Hepatocyte (in vitro differentiated cells): ENCODE measurements at places on chromosomes 6 and 20.

GRCh38 chr6:55524441-55524840, 54.6 kb downstream of the HMGCLL1 start:
- no peak for DNase-seq

DNA sequence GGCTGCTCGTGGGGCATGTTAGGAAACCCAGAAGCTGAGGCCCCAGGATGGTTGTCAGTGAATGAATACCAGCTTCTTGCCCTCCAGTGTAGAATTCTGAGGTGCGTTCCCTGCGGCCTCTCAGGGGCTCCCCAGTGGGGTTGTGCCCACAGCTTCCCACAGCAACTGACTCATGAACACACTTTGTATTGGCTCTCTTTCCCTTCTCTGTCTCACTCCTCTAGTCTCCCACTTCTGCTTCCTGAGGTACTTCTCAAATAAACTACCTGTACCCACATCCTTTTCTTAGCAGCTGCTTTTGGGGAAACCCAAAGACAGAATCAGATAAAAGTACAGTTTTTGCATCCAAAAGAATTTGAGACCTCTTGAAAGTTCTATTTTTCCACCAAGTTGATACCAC, 107.7 kb upstream of the JAG1 start:
- DNase-seq: no peak

DNA sequence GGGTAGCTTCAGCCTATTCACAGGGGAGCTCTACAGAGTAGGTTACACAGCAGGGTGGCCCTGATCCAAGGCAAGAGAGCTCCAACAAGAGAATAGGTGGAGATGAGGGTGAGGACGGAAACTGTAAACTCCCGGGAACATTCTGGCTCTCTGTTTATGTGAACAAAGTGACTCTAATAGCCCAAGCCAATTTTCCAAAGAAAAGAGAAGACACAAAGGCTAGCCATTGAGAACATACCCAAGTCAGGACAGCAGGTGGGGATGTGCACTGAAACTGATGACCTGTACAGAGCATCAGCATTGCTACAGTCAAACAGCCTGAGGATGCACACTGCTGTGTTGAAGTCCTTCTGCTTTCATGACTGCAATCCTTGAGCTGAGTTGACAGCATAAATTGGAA, 136.0 kb upstream of the TOP1 start:
- no peak for DNase-seq

- DNase-seq: no peak
These were observed 21.2 kb downstream of the KIF25 start for GRCh38 chr6:168018664-168019063.

- DNase-seq: no peak
These were observed 99.2 kb upstream of the TMEM181 start for GRCh38 chr6:158460602-158461169.

- no peak for DNase-seq
These were observed 625.5 kb downstream of the CDH26 start for GRCh38 chr20:60583741-60584140.

GRCh38 chr6:114747995-114748625, 405.3 kb upstream of the HS3ST5 start:
- peak; percentile 75 for DNase-seq

- DNase-seq: peak; percentile 77
These were observed at the start of gene SPTLC3 for GRCh38 chr20:13008761-13009681. Gene SPTLC3 (plus strand): TSS chr20:13008972. CDS start chr20:13009268, 296 bp downstream.

DNA sequence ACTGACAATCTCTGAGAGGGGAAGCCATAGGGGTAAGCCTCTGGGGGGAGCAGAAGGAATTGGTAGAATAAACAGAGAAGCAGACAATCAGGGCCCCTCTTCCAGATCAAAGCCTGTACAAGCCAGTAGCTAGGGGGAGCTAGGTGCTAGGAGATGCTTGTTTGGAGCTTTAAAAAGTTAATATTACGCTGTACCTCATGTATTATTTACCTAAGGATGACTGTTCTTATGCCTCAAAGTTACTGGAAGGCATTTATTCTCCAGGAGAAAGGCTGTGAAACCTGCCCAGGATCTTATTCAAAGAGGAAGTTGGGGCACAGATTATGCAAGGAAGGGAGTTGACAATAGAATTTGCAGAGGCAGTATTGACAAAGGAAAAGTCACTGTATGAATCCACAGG, 111.8 kb upstream of the SLC35F1 start:
- peak; percentile 4 for DNase-seq

DNA sequence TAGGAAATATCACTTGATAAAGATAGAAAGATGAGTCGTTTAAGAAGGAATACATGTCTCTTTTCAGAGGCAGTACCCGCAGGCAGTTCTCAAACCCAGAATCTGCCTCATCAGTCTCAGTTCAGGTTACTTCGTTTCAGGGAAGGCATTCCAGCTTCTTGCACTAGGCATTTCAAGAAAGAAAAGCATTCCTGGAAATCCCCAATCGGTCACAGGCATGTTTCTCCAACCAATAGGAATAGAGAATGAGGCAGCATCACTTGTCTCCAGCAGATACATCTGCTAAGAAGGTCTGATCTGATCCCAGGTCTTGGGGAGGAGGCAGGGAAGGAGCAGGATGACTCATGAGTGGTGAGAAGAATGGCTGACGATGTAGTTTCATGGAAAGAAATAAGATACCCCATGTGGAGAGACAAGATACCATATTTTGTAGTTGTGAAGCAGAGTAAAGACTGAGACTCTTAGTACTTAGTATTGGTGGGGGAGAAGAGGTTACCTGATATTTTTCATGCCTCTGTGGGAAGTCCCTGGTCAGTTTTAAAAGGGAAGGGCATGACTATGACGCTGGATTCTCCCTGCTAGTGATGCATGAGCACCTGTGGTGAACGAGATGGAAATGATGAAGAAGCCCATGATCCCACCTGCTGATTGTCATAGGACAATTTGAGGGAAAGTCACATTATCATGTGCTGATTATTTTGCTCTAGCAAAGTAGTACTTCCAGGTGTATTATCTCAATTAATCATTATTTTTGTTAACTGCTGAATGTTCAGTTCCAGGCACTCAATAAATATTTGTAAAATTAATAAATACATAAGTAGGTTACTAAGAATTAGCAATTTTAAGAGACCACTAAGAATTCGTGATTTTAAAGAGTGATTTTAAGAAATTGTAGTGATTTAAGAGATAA, 20.3 kb upstream of the HLA-DRB1 start:
- peak; percentile 95 for DNase-seq

- no peak for DNase-seq
These were observed 14.1 kb upstream of the SPDEF start for GRCh38 chr6:34570066-34570833.

- peak; percentile 56 for DNase-seq
These were observed 45.7 kb downstream of the OR2B2 start for GRCh38 chr6:27866357-27867050.

- no peak for DNase-seq
These were observed 44.3 kb downstream of the TOP1 start for GRCh38 chr20:41072915-41073314.

DNA sequence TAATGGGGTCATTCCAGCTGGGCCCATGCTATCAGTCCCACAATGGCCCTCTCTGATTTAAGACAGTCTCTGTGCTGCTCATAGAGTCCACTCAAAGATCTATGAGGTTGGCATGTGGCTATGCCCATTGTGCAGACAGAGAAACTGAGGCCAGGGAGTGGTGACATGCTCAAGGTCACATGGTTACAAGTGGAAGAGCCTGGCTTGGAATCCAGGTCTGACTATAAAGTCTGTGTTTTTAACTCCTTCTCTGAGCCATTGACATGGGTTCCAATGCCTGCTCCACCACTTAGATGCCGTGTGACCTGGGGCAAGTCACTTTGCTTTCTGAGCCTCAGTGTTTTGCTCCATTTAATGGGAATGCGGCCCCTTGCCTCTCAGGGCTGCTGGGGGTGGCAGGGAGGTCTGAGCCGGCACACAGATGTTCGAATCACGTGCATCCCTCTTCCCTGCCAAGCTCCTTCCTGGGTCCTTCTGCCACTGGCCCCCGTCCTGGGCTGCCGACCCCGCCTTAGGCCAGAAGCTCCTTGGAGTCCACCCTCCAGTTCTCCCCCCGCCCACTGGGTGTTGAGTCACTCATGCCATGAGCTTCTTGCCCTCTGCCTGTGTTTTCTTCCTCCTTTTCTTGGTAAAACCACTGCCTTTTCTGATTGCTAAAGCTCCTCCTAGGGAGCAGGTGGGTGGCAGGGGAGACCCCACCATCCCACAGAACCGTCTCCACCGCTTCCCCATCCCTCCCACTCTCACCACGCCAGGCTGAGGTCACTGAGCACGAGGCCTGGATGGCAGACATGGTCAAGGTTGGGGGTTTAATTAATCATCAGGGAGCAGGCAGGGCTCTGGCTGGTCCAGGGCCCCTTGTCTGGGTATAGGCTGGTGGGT, 35.7 kb downstream of the CEBPB start:
- DNase-seq: no peak

DNA sequence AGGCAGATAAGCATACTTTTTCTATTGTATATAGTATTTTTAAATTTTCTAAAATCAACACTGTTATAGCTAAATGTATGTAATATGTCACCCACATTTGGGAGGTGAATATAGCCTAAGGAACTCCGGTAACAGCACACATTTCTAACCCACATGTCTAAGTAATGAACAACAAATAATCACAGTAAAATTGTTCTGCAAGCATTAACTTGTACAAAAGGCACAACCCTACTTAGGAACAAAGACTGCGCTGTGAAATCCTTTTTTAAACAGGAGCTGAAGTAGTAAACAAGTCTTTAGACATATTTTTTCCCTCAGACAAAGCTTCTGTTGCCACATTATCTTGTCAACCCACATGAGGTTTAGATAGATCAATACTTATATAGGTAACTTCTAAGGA, 872.4 kb upstream of the SLC35B3 start:
- DNase-seq: no peak

GRCh38 chr6:57276946-57277345, 40.5 kb upstream of the PRIM2 start:
- no peak for DNase-seq

DNA sequence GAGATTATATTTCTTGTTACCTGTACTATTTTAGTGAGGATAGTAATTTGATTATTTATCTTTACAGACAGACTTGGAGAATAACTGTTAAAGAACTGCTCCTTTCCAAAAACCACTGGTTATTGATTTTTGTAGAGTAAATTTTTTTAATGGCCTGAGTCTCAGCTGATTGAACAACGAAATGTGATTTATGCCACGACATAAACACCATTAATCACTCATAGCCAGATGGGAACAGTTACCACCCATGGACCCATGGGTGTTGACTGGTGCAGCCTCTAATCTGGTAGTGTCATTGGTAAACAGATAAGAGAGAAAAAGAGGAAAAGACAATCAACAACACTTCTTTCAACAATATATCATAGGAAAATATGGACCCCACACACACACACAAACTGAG, 101.4 kb upstream of the BEND6 start:
- DNase-seq: no peak

- peak; percentile 90 for DNase-seq
These were observed 32.1 kb downstream of the SUMO4 start for GRCh38 chr6:149431905-149432775.

- no peak for DNase-seq
These were observed 695.3 kb downstream of the MAFB start for GRCh38 chr20:39993742-39994141.

GRCh38 chr6:7261032-7261841, 51.8 kb downstream of the SSR1 start:
- DNase-seq: peak; percentile 93

- no peak for DNase-seq
These were observed 101.2 kb downstream of the HDGFL1 start for GRCh38 chr6:22670605-22671004.

GRCh38 chr6:167565884-167566599, 241.2 kb downstream of the TTLL2 start:
- DNase-seq: peak; percentile 69

DNA sequence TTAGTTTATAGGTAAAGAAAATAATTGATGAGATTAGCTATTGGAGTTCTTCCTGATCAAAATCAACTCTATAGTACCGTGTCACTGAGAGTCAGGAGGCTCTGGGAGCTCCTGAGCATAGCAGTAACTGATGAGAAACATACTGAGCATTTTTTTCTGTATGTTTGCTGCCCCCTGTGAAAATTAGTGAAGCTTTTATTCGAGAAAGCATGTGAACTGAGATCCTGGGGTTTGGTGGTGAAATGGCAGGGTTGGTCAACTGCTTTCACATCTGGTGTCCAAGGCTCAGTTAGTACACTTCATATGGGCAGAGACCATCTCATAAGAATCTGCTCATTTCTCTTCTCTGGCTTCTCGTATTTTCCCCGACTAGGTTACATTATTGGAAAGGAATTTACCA, 4.1 kb upstream of the ABT1 start:
- no peak for DNase-seq

- DNase-seq: peak; percentile 78
These were observed 15.4 kb upstream of the IP6K3 start for GRCh38 chr6:33761922-33762629.

- no peak for DNase-seq
These were observed 222.2 kb downstream of the PREX1 start for GRCh38 chr20:48605364-48606171.

DNA sequence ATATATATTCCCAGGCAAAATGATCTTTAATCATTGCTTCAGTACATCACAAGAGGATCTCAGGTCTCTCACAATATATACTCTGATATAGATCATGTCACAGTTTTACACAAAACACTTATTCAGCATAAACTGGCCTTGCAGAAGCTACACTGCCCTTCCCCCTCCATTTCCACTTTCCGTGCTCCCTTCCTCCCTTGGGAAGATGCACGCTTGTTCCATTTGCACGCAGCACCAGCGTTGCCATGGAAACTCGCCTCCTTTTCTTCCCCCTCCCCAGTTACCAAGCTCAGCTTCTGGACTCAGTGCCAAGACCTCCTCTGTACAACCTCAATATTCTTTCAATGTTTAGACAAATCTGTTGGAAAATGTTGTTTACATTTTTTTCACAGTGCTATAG, 154.6 kb downstream of the RFPL4B start:
- DNase-seq: peak; percentile 84

GRCh38 chr6:122804962-122805485, 16.0 kb downstream of the SMPDL3A start:
- DNase-seq: no peak

DNA sequence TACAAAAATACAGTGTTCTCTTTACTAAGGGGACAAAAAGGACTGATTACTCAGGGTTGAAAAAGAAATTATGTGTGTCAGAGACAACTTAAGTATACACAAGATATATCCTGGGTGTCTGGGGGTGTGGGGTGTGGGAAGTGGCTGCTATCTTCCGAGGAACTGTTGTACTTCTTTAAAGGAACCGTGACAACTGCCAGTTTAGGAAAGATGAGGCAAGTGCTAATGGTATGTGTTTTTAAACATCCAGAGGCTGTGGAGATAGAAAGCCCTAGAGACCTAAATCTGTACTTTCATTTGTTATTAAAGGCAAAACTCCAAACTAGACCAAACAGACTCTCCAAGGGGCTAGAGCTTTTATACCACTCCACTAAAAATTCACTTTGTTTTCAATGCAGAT, 95.6 kb downstream of the SNAP25 start:
- no peak for DNase-seq

GRCh38 chr20:4787820-4788219, 66.1 kb downstream of the PRND start:
- DNase-seq: no peak

- DNase-seq: no peak
These were observed 9.5 kb upstream of the DTNBP1 start for GRCh38 chr6:15672291-15672690.
